Glutamatergic neuron (in vitro differentiated cells): ENCODE measurements at places on chromosomes 13 and 19.

DNA sequence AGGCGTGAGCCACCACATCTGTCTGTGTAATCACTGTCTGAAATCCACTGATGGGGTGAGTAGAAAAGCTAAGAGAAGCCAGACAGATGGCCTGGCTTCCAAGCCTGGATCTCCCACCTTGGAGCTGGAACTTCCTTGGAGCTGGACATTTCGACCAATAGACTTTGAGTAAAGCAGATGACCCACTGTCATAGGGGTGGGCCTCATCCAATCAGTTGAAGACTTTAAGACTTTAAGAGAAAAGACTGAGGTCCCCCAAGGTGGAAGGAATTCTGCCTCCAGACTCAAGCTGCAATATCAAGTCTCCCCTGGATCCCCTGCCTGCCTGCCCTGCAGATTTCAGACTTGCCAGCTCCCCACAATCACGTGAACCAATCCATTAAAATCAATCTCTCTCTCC, 20.7 kb downstream of the VSTM1 start:
- DNase-seq, result no peak

DNA sequence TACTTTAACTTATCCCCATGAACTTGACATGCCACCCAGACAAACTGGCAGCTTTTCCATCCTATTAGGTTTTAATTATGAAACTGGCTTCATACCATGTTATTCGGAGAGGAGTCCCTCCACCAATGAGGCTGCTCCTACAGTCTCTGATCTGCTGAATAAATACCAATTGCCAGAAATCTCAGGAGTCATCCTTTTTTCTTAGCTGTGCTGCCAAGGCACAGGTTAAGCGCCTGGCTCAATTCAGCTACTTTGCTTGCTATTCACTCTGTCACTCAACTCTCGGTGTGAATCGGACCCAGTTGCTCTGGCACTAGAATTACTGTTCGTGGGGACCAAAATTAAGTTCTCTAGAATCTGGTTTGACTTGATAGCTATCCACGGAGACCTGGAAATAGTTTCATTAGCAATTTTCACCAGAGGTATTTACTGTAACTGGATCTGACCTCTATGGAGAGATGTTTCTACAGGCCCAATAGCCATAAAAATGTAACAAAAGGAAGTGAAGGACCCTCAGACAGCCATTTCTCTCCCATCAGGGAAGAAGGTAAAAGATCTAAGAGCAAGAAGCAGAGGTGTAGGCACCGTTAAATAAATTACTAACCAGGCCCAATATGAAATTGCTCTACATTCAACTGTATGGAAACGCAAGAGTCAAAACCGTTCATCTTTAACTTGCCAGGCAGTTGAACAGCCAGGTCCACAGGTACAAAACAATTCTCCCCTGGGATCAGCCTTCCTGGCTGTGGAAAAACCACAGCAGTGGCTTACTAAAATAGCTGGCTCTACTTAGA, 5.4 kb downstream of the ZC3H4 start:
- DNase-seq, result no peak

DNA sequence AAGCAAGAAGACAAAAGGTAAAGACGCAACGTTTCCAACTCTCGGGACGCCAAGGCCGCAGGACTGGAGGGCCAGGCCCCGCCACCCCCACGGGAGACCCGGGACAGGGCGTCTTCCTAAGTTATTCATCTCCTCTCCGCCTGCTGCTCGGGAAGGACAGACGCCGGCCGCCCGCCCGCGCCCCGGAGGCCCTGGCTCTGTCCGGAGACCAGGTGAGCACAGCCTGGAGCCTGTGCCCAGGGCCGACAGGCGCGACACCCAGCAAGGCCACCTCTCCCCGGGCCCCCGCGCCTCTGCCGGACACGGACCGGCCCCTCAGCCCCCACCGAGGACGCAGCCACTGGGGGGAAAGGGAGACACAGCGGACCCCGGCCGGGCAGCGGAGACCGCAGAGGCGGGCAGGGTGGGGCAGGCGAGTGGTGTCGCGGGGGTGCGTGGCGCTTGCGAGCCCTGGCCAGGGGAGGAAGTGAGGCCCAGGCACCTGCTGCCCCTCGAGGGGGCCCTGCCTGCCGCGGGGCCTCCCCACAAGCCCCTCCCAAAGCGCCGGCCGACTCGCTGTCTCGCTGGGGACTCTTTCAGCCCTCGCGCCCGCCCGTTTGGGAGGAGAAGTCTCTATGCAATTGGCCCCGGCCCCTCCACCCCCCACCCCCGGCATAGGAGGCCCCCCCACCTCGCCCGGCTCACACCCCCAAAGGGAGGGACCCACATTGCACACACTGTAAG, 17.2 kb downstream of the SMIM24 start:
- DNase-seq, result peak; percentile 57

- DNase-seq, result no peak
Observed at GRCh38 chr19:9986787-9987281, 23.5 kb downstream of the COL5A3 start.

DNA sequence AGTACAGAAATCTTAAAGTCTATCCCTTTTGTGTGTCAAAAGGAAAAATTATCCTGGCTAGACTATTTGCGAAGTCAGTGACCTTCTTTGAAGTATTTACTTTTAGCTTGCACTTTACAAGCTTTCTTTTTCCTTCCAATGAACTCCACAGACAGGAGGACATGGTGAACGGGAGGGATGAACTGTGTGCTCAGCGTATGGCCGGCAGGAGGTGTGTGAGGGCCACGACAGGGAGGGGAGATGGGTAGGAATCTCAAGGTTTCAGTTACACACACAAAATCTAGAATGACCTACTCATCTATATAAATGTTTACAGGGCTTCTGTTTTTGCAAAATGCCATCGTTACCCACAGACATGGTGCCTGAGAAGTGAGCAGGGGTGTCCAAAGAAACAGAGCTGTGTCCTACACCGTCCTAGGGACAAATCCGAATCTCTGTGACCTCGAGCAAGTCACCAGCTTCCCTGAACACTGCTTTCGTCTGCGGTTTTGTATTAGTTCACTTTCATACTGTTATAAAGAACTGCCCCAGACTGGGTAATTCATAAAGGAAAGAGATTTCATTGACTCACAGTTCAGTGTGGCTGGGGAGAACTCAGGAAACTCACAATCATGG, 537.2 kb downstream of the LIG4 start:
- peak; percentile 31 for DNase-seq

GRCh38 chr13:78228940-78229339, 310.3 kb upstream of the EDNRB start:
- DNase-seq, result no peak

DNA sequence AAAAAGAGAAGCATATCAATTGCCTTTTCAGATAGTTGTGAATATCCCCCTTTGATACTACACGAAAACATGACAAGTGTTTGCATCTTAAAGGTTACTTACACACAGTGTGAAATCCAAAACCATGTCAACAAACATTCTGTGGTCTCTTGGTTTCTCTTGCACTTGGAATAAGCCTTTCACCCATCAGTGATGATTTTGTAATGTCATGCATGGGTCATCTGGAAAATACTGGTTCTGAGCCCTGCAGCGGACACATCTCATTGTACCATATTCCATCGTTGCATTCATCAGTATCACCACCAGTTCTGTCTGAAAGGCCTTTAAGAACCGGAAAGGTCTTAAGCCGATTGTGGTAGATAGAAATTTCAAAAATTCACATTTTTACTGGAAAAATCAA, 65.4 kb upstream of the SOX1 start:
- DNase-seq, result no peak

DNA sequence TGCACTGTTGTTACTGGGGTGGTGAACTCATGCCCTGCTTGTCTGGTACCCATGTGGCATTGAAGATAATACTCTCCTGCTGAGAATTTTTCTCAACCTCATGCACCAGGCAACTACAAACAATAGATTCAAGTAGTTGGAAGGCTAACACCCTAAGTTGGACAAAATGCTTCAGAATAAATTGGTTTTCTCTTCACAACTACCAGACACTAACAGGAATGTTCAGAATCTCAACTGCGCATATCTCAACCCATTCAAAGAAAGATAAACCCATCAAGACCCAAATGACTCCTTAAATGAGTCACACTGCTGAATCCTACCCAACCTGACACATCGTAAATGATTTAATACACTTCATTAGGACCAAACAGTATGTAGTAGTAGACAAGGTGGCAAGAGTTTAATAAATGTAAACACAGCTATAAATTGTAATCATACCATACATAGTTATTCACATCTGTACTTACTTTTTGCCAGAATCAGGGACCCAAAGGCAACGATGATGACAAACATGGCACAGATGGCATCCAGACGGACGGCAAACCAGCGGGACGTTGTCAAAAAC, 227.4 kb downstream of the ABCC4 start:
- DNase-seq, result no peak

DNA sequence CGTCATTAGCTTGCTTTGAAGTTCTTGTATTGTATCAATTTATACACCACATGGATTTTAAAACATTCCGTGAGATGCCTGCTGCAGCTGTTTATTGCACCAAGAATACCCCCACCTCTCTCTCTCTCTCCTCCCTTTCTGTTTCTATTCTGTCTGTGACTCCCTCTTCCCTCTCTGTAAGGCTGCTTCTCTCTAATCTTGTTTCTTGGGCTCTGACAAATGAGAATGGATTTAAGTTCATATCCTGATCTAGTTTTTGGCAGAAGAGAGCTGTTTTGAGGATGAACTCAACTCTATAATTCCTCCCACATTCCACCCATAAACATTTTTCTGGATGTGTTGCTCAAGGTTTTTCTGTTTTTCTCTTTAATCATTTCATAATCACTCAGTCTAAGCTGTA, 144.3 kb upstream of the FRY start:
- no peak for DNase-seq

GRCh38 chr19:5955636-5955935, 22.4 kb downstream of the RANBP3 start:
- DNase-seq, result no peak

- DNase-seq, result peak; percentile 47
Observed at GRCh38 chr13:102597029-102597961, 509 bp downstream of the TPP2 start.

DNA sequence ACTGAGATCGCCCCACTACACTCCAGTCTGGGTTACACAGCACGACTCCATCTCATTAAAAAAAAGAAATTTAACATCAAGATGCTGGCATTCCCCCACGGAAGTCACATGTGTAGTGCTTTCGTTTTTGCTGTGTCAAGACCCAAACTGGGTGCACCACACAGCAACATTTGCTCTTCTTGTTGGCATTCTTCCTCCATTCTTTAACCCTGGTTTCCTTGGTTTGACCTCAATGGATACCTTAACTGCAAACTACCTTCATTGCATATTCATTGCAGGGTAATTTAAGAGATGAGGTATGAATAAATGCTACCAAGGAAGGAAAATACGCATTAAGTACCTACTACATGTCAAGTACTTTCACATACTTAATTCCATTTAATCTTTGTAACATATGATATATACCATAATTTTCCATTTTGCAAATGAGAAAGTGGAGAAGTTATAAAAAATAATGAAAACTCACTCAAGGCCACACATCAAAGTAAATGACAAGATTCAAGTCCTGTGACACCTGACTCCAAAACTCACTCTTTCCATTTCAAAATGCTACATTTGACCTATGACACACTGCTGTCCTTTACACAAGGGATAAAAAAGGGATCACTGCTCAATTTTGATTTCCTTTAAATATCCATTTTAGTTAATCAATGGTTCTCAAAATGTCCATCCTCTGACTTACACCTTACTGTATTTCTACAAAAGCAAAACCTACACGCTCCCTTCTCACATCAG, 59.2 kb downstream of the STK24 start:
- DNase-seq, result no peak

GRCh38 chr13:59424661-59425060, 739.1 kb downstream of the DIAPH3 start:
- DNase-seq, result no peak

- no peak for DNase-seq
Observed at GRCh38 chr13:46389457-46390451, 2.7 kb upstream of the RUBCNL start.

- DNase-seq, result no peak
Observed at GRCh38 chr13:92821324-92821723, 405.3 kb upstream of the GPC6 start.

GRCh38 chr13:77118134-77118533, 91.2 kb upstream of the FBXL3 start:
- DNase-seq, result no peak

DNA sequence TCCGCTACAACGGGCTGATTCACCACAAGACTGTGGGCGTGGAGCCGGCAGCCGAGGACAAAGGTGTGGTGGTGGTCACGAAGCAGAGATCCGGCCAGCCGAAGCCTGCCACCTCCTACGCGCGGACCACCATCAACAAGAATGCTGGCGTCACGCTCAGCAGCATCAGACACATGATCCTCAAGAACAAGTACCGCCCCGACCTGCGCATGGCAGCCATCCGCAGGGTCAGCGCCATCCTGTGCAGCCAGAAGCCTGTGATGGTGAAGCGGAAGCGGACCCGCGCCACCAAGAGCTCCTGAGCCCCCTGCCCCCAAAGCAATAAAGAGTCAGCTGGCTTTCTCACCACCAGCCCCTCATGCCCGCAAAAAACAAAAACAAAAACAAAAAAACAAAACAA, 34.4 kb downstream of the ZNF44 start:
- no peak for DNase-seq

- no peak for DNase-seq
Observed at GRCh38 chr19:58350001-58350861, 3.1 kb downstream of the A1BG start.

- DNase-seq, result peak; percentile 44
Observed at GRCh38 chr19:13693889-13694288, 70.4 kb upstream of the MRI1 start.

- no peak for DNase-seq
Observed at GRCh38 chr13:86920961-86921360, 750.2 kb upstream of the SLITRK5 start.

- no peak for DNase-seq
Observed at GRCh38 chr19:55223291-55224037, 5.1 kb downstream of the TMEM86B start.
